ENCODE measurements at places on chromosomes 4 and X.

GRCh38 chr4:69849969-69850368, 10.0 kb downstream of the SULT1E1 start:
- no peak for DNase-seq

- DNase-seq = no peak
Observed at GRCh38 chr4:1879485-1879884, 8.3 kb downstream of the NSD2 start.

- no peak for DNase-seq
Observed at GRCh38 chrX:53715346-53715924, 28.9 kb upstream of the HUWE1 start.

- no peak for DNase-seq
Observed at GRCh38 chr4:114249561-114249960, 270.1 kb upstream of the ARSJ start.

- no peak for DNase-seq
Observed at GRCh38 chr4:168585168-168586091, 88.6 kb downstream of the PALLD start.

- DNase-seq = peak; percentile 36
Observed at GRCh38 chr4:145180298-145181090, at the start of gene OTUD4. Gene OTUD4 (minus strand): TSS chr4:145180589. CDS start chr4:145179973, 616 bp downstream.

DNA sequence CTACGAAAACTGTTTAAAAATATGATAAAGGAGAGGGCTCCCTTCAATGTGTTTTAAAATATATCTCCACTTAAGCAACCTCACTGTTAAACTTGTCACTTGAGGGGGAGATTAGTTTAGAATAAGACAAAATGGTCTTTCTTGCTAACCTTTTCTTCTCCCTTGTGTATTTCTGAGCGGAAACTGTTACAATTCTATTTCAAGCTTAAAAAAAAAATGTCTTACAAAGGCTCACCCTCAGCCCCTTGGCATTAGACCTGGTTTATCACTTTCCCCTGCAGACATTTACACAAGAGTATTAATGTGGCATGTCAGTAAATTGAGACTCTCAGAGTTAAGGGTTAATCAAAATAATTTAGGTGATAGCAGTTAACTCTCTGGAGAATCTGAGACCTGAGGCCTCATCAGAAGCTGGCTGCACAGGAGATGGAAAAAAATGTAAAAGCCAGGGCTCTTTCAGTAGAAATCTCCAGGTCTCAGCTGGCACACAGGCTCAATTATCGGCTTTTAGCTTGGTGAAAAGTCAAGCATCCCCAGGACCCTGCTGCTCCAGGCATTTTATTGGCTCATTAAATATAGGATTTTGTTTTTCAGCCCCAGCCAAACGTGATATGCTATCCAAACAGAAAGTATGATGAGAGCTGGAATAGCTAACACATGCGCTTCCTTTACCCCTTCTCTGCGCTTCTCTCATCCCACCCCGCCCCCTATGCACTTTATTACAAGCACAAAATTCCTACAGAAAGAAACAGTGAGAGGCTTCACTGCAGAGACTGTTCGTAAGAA, 130.5 kb downstream of the PPA2 start:
- no peak for DNase-seq

GRCh38 chr4:121070274-121070673, 2.1 kb downstream of the NDNF start:
- no peak for DNase-seq

- no peak for DNase-seq
Observed at GRCh38 chr4:36716874-36717273, 435.5 kb downstream of the DTHD1 start.

- no peak for DNase-seq
Observed at GRCh38 chr4:115213716-115214115, 100.3 kb upstream of the NDST4 start.

DNA sequence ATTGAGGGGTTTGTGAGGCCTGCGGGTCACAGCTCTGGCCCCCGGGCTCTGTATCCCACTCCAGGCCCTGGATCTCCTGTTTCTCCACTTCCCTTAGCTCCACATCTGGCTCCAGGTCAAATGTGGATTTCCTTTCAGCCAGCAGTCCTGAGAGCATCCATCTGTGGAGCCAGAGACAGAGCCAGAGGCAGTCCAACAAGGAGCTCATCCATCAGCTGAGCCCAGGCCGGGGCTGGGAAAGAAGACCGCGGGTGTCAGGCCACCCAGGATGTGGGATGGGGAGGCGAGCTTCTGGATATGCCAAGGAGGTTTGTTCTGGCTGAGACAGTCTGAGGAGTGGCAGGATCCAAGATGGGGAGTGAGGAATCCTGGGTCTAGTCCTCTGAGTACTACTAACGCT, 91.7 kb downstream of the EFNB1 start:
- DNase-seq = no peak

- no peak for DNase-seq
Observed at GRCh38 chrX:113594123-113594841, 753.7 kb upstream of the AMOT start.

- no peak for DNase-seq
Observed at GRCh38 chr4:156547439-156547838, 424.2 kb downstream of the PDGFC start.

GRCh38 chrX:154013614-154014360, 5.9 kb downstream of the IRAK1 start:
- no peak for DNase-seq

DNA sequence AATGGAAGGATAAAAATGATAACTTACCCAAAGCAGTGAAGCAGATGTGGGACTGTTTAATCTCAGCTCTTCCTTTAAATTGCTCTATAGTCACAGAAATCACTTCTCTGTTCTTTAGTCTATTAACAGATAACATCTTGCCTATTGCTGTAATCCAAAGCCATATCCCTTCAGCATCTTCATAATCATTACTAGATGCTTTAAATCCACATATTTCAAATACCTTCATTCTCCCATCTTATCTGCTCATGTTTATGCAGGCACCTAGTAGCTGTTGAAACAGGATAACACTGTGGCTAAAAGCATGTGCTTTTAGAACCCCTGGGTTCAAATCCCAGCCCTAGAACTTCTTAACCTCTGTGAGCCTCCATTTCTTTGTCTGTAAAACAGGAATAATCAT, 209.9 kb downstream of the RELL1 start:
- no peak for DNase-seq

GRCh38 chr4:79661196-79661595, 253.2 kb upstream of the GK2 start:
- no peak for DNase-seq

- no peak for DNase-seq
Observed at GRCh38 chr4:85302756-85303155, 172.2 kb upstream of the ARHGAP24 start.

GRCh38 chr4:41294445-41295062, 37.8 kb downstream of the UCHL1 start:
- DNase-seq = no peak

- DNase-seq = no peak
Observed at GRCh38 chr4:86939729-86940575, 5.1 kb downstream of the AFF1 start.

- peak; percentile 74 for DNase-seq
Observed at GRCh38 chrX:135087867-135088266, 32.5 kb downstream of the ETDB start.

GRCh38 chr4:6753103-6753560, 29.4 kb upstream of the KIAA0232 start:
- no peak for DNase-seq

- DNase-seq = no peak
Observed at GRCh38 chrX:12610079-12610478, 181.1 kb upstream of the PRPS2 start.

DNA sequence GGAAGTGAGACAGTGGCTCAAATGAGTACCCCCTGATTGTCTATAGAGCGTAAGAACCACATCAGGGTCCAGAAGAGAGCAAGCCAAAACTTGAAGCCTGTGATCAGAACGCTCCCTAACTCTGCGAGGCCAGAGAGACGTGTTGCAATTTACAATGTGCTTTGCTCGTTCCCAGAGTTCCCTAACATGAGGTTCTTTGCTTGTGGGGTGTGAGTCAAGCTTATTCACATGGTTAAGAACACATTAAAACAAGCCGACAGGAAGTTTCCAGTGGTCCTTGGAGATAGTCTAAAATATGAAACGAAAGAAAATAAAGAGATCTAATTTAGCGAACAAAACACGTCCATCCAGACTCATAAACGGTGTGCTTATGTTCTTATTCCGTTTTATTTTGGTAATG, 702.3 kb downstream of the TRIML1 start:
- DNase-seq = no peak

GRCh38 chr4:164021947-164022346, 527.5 kb downstream of the TMA16 start:
- DNase-seq = no peak

GRCh38 chr4:39469429-39470077, 10.7 kb downstream of the LIAS start:
- DNase-seq = no peak

DNA sequence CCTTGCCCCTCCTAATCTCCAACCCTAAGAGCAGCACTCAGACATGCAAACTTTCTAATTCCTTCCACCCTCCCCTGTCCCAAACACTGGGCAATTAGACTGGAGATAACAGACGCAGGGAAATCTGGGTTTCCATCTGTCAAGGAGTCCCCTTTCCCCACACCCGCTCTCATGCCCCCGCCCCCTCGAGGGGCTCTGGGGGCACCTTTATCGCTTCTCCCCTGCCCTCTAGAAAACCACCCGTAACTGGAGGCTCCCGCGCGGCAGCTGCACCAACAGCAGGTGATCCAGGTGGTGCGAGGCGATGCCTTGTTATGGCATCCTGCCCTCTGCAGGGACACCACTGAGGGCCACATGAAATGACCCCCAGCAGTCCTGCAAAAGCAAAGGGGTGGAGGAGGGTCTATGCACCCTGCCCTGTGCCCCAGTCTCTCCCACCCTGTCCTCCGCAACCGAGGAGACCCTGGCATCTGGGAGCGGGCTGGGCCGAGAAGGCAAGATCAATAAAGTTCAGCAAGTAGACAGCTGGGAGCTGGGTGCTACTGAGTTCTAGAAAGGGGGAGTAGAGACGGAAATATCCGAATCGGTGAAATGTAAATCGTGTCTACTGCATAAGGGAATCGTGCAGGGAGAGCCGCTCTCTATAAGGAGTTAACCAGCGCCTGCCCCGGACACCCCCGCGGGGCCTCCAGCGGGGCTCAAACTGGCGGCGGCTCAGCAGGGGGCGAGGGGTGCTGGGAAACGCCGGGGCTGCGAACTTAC, 1.6 kb downstream of the KCTD8 start:
- DNase-seq = no peak

DNA sequence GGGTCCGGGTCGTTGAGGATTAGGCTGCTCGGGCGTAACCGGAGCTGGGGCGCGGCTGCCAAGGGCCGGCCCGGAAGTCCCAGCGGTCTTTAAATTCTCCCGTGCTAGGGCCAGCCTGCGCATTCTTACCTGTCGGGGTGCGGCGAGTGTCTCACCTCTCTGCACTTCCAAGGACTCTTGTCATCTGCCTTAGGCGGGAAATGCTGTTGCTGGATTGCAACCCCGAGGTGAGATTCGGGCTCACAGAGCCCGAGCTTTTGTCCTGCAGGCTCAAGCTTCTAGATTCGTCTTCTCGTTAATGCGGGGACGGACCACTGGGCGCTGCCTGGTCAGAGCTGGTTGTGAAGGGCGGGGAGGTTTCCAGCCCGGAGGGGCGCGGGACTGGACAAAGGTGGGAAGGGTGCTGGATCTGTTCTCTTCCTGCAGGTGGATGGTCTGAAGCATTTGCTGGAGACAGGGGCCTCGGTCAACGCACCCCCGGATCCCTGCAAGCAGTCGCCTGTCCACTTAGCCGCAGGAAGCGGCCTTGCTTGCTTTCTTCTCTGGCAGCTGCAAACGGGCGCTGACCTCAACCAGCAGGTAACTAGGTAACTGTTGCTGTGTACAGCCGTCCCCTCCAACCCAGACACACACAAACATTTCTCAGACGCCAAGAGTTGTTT, at the start of gene ANKRD37:
ANKRD37 (plus strand) TSS at position 118 of the 662 bp plus-strand sequence; CDS start at position 201, 83 bp downstream.
- DNase-seq = no peak

DNA sequence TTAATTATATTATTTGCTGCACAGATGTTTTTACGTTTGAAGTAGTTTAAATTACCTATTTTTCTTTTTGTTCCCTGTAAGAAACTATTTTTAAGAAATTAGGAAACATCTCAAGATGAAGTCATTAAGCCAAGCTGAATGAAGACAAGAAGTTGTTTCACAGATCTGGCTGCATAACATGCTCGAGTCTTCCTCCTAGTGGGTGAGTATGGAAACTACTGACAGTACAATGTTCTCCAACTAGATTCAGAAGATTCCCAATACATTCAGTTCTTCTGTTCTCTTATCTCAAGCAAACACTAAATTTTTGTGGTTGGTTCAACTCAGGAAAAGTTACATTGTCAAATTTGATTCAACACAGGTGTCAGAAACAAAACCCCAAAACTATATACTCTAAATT, 256.8 kb upstream of the VCX start:
- no peak for DNase-seq

DNA sequence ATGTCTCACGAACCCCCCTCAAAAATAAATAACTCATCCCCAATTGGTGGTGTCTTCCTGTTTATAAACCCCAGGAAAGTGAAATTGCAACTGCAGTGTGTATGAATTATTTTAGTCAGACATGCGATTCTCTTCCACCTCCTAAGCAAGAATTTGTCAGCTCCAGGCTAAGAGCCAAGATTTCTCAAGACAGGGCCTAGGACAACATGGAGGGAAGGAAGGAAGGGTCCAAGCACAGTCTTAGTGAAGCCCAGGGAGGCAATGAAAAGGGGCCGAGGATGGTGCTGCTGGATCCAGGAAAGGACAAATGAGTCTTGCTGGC, 20.0 kb downstream of the SH3KBP1 start:
- no peak for DNase-seq

GRCh38 chr4:45346816-45347435, 620.6 kb upstream of the GNPDA2 start:
- DNase-seq = no peak

GRCh38 chrX:9466124-9466495, 1.3 kb downstream of the TBL1X start:
- no peak for DNase-seq

DNA sequence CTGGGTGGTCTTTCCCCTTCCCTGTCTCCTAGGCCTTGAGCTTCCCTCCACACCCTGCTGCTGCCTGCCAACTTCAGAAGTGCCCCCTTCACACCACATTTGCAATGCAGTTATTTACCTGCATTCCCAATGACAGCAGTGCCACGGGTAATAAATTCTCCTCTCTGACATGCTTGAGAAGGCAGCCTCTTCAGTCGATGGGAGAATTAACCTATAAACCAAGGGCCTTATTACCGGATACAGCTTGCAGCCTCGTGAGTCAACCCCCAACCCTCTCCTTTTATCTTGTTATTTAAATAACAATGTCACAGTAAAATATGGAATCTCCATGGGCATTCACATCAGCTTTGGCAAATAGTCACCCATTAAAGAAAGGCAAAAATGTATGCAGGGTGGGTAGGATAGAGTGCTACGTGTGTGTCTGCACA, 34.7 kb upstream of the LGI2 start:
- no peak for DNase-seq

GRCh38 chr4:184536881-184537248, 62.5 kb upstream of the IRF2 start:
- no peak for DNase-seq

- DNase-seq = no peak
Observed at GRCh38 chrX:53324803-53325202, 43.4 kb upstream of the IQSEC2 start.

DNA sequence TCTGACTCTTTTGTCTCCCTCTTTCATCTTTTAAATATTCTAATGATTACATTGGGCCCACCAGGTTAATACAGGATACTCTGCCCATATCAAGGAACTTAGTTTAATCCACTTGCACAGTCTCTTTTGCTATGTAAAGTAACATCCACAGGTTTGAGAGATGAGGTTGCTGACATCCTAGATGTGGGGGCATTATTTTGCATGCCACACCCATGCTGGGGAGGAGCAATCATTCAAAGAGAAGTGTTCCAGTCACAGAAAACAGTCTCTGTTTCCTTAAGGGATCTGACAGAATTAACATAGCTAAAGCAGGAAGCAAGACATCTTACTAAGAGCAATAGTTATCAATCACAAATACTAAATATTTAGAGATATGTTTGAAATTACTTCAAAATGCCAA, 11.5 kb upstream of the TRAM1L1 start:
- DNase-seq = no peak
